ENCODE measurements at places on chromosomes 11 and 22.

- no peak for DNase-seq
Measured at GRCh38 chr11:112599856-112600533, 339.3 kb upstream of the PLET1 start.

DNA sequence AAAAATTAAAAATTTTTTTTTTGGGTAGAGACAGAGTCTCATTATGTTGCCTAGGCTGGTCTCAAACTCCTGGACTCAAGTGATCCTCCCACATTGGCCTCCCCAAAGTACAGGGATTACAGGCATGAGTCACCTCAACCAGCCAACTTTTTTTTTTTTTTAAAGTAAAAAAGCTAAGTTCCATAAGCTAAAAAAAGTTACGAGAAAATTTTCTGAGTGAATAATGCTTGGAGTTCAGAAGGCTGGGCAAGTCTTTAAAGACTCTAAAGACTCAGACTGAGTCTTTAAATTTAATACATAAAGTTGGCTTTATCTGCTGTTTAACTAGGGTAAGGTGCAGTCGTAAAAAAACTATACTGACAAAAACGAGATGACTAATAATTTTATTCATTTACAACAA, 5.6 kb downstream of the DDX6 start:
- no peak for DNase-seq

DNA sequence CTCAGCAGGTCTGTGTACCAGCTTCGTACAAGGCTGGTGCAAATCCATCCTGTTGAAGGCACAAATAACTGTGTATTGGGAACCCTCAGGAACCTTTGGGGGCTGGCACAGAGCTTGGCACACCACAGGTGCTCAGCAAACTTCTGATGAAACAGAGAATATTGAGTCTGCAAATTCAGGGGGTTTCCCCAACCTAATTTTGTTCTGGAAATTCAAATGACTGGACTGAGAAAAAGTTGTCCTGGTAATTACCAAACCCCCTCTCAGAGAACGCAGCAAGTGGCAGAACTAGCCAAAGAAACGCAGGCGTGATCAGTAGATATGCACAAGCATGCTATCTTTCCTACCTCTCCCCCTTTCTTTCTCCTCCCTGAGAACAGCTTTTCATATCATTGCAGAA, 47.6 kb downstream of the LIF start:
- DNase-seq: no peak

DNA sequence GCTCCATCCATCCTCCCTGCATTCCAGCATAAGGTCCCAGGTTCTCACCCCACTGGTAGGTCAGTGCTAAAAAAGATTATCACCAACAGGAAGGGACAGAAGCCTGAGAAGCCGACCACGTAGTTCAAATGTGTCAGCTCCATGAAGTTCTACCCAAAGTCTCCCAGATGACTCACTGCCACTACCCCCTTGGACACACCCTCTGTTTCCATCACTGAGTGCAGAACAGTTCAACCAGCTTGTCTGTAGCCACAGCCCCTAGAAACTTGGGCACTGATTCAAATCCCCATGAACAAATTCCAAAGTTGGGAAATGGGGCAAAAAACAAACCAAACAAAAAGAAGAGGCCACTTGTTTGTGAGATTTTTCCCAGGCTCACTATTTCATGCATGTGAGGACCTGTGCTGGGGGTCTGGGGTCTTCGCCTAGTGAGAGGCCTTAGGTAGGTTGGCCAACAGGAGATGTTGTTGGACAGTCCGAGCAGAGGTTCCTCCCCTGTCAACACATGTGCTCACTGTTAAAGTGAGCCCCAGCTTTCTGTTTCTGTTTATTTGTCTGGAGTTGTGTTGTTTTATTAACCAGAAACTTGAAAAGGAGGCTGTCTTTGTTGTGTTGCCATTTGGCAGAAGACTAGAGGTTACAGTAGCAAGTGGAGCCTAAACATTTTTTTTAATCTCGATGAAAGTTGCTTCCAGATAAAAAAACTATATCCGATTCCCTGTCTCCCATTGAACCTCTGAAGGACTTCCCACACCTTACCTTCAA, 24.2 kb upstream of the FLI1 start:
- no peak for DNase-seq

Measured in GF-D8 (cell line).